Lung (tissue), 17 donors: ENCODE measurements at places on chromosomes 3 and 15. TPM values are rescaled to one million over a fixed set of nuclear protein-coding genes. Genes with fewer than 3 reads are reported as not detected.

DNA sequence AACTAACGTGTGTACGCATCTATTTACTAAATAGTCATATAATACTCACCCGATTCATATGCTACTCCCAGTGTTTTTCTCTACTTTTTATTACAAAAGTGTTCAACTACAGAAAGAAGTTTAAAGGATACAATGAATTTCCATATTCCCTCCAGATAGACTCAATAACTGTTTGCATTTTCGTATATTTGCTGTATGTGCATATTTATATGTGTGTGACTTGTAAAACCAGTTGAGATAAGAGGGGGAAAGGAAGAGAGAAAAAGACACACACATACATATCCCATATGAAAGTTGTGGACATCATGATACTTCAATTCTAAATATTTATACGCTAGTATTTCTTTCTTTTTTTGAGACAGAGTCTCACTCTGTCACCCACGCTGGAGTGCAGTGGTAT lies 14.1 kb downstream of the LIPC start:
- DNase-seq: no peak
- H3K27me3 ChIP-seq: no peaks in the 10 kb centered on the region
- H3K27ac ChIP-seq: no peak overlapping the region
- no peaks in the 10 kb centered on the region for H3K4me1 ChIP-seq
- no peak overlapping the region for H3K4me3 ChIP-seq

GRCh38 chr3:50665081-50665840 lies 9.5 kb upstream of the DOCK3 start:
- H3K4me3 ChIP-seq: no peak overlapping the region
- H3K27me3 ChIP-seq: no peaks in the 10 kb centered on the region
- H3K4me1 ChIP-seq: no peaks in the 10 kb centered on the region

GRCh38 chr15:29471757-29472156 lies 202.1 kb upstream of the NSMCE3 start:
- no peaks in the 10 kb centered on the region for H3K27me3 ChIP-seq
- no peak overlapping the region for H3K4me3 ChIP-seq
- no peak for DNase-seq
- no peak overlapping the region for H3K27ac ChIP-seq

COX17 gene
- 57.6 TPM for total RNA-seq

TRIM59 gene
- 12.5 TPM for total RNA-seq

P3H2 gene
- 50.4 TPM for total RNA-seq
